ENCODE measurements at places on chromosomes 5 and 9. TPM values are rescaled to one million over a fixed set of nuclear protein-coding genes. Genes with fewer than 3 reads are reported as not detected.

The CCDC192 gene
- total RNA-seq = not detected

DNA sequence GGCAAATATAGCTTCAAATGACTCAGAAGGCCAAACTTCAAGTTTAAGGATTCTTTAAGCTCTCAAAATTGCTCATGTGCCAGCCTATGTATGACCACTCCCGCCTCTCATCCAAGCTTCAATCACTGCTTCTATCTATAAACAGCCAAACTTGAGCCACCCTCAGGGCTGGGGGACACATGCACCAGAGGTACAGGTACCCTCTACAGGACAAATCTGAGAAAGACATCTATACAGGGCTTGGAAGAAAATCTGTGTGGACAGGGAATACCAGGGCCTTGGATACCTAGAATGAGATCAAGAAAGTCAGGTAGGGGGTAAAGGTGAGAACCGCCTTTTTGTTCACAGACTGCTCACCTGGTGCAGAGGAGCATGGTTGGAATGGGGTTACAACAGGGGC lies 217.9 kb downstream of the ATPSCKMT start:
- no peak for DNase-seq

- DNase-seq = no peak
Observed at GRCh38 chr9:135604437-135605237, 34.7 kb downstream of the GLT6D1 start.

DNA sequence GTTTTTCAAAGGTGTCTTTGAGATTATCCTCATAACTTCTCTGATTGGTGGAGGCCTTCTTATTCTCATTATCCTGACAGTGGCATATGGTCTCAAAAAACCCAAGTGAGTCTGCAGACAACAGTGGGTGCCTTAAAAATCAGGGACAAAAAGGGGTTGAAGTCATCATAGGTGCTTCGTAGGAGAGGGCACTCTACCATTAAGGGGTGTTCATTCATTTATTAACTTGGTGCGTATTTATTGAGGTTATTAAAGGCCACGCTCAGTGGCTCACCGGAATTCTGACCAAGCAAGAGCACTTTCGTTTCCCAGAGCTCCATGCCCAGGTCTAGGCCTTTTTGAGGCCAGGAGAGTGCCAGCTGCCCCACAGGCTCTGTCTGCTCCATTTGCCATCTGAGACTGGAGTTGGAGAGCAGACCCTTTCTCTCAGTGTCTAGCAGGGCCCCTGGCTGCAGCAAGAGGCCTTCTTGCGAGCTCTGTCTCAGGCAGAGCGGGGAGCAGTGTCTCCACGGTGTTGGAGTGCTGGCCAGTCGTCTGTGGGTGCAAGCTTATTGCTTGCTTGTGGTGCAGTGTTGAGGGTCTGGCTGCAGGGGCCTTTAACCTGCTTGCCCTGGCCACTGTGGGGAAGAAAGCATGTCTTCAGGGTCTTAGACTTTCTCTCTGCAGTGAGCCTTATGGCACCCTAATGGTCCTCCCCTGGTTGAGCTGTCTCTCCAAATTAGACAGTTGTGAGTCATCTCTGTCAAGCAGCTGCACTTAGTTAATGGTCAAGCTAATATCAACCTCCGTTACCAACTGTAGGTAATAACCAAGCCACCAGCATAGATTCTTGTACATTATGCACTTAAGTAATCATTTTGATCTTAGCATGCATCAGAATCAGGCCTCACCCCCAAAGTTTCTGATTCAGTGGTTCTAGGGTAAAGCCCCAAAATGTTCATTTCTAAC lies 62.6 kb downstream of the IL31RA start:
- no peak for DNase-seq

- DNase-seq = no peak
Observed at GRCh38 chr5:146589028-146589345, 73.0 kb upstream of the GPR151 start.

DNA sequence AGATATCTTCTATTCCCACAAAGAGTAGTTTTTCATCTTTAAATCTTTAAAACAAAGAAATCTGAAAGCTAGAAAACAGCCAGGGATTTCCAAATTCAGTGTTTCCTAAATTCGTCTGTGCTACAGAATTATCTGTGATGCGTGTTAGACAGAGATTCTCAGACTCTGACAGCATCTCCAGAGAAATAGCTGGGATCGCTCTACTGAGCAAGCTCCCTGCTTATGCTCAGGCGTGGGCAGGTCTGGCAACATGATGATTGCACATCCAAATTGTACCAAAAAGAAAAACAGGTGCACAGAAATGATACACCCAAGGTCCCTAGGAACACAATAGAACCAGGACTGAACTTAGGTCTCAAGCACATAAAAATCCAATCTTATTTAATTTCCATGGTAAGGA lies 22.8 kb upstream of the CRHBP start:
- DNase-seq = no peak

DNA sequence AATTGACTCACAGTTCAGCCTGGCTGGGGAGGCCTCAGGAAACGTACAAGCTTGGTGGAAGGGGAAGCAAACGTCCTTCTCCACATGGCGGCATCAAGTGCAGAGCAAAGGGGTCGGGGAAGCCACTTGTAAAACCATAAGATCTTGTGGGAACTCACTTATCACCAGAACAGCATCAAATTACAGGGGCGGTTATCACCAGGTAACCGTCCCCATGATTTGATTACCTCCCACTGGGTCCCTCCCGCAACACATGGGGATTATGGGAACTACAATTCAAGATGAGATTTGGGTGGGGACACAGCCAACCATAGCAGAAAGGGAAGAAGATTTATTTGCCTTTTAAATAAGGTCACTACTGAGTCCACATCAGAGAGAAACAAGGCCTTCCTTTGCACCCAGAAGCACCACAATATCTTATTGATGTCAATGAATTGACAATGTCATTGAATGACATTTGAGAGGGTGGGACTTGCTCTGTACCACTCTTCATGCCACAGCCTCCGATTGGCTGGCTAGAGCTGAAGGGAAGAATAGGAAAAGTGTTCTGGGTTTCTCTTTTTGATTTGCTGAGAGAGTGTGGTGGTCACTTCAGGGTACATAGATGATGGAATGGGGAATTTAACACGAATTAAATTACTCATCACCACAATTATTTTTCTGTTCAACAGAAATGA lies 11.0 kb downstream of the SKP2 start:
- DNase-seq = no peak

The SEMA4D gene
- 5.1 TPM for total RNA-seq
